ENCODE measurements at places on chromosomes 2 and 18. TPM values are rescaled to one million over a fixed set of nuclear protein-coding genes. Genes with fewer than 3 reads are reported as not detected.

MROH2A gene
- not detected for polyA plus RNA-seq

MAB21L4 gene
- not detected for polyA plus RNA-seq

B4GALT6 gene
- 44.0 TPM for polyA plus RNA-seq

SLC4A3 gene
- 7.6 TPM for polyA plus RNA-seq
